CD4-positive, alpha-beta T cell (primary cell): ENCODE measurements at places on chromosomes 6 and 20.

DNA sequence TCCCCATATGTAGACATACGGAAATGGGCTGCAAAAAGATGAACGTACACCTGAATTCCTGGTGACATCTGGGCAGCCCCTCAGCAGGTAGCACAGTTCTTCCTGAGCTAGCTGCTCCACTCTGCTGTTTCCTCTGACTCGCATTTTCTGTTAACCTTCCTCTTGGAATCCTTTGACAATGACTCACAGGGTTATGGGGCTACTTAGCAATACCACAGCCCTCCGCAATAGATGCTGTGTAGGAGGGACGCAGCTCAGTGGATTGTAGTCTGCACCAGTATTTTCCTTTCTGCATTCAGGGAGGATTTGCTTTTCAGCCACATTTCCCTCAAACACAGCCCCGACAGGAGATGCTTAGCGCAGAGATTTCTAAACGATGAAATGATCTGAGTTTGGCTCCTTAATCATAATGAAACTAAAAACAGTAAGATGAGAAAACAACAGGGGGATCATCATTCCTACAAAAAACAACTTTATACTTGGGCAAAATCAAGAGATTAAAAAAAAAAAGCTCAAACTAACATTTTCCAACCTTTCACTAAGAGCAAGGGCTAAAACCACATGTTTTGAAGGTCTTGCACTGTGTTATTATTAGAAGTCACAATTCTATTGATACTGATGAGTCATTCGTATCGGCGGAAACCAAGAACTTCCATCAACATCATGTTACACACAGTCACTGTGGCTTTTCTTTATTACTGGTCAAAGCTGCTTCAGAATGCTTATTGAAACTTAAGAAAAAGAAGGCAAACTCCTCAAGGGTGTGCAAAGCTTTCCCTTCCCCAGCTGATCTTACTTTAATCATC lies 12.2 kb downstream of the BACH2 start:
- DNase-seq: peak; percentile 36

- no peak for DNase-seq
These were observed 8.1 kb upstream of the ID1 start for GRCh38 chr20:31596831-31597480.

DNA sequence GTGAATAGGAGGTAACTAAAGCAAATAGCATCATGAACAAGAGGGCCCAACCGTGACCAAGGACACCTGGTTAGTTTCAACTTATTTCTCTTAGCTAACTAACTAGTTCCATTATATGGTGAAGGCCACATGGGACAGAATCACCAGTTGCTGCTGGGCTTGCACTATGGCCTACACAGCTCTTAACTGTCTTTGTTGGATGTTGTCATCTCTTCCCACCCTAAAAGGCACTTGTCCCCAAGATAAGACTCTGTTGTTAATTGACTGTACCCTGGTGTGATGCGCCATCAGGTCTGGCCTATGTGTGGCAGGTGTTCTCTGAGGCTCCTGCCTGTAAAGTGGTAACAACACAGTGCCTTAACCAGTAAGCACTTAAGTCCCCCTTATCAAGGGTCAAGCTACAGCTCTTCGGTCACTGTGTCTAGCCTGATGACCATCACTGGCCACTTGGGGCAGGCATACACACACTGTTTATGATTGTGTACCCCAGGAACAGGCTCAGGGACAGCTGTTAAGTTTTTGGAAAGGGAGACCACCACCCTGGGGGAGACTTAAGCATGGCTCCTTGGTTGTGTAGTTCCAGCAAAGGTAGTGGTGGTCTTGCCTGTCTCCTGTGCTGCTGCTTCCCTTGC lies 51.2 kb downstream of the CHD6 start:
- no peak for DNase-seq

- no peak for DNase-seq
These were observed 276.5 kb downstream of the QKI start for GRCh38 chr6:163691049-163691448.

- no peak for DNase-seq
These were observed 709.6 kb upstream of the FLRT3 start for GRCh38 chr20:15047042-15047441.

- DNase-seq: no peak
These were observed 92.8 kb upstream of the FOXC1 start for GRCh38 chr6:1516742-1517520.

GRCh38 chr6:46320505-46320904 lies 149.7 kb upstream of the ENPP5 start:
- DNase-seq: no peak

DNA sequence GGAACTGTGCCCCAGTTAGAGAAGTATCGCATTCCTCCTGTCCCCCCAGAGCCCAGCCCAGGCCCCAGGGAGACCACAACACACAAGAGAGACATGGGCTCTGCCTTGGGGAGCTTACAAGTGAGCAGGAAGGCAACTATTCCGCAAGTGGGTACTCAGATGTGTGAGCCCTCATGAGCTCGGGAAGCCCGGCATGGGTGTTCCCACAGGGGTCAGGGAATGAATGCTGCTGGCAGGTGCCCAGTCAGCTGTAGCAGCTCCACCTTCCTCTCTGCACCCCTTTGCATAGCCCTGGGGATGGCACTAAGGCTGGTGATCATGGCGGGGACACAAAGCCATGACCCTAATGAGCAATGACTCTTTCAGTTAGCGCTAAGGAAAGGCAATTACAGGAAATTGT lies 194.1 kb downstream of the SYNDIG1 start:
- DNase-seq: no peak

DNA sequence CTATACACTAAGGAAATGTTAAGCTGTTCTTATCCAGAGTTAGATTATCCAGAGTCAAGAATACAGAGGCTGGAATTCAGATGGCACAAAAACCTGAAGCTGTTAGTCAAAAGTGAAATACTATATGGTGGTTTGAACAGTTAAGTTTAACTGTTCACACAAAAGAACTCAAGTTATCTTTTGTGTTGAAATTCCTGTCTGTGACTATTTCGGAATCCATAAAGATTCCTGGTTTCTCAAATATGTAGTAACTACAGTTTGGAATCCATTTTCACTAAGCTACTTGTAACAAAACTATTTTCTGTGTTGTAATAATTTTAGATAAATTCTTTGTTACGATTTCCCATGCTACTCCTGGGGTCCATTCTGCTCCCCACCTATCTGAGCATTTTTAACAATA lies 24.5 kb downstream of the FIG4 start:
- no peak for DNase-seq

DNA sequence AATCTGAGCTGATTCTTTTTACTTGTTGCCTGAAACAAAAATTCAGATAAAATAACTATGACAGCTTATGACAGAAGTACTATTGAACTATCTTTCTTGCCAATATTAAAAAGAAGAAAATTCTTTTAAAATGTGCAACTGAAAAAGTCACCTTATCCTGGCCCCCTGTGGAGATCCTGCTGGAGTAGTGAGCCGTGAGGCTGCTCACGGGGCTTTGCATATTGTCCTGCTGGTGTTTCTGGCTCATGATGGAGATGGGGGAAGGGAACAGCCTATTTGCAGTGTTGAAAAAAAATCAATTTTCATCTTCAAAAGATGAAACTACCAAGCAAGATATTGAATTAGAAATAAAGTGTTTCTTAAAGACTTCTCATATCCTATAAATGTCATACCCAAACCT lies 216.0 kb downstream of the SAMD5 start:
- DNase-seq: no peak

GRCh38 chr6:35359346-35359743 lies 17.0 kb downstream of the PPARD start:
- no peak for DNase-seq

DNA sequence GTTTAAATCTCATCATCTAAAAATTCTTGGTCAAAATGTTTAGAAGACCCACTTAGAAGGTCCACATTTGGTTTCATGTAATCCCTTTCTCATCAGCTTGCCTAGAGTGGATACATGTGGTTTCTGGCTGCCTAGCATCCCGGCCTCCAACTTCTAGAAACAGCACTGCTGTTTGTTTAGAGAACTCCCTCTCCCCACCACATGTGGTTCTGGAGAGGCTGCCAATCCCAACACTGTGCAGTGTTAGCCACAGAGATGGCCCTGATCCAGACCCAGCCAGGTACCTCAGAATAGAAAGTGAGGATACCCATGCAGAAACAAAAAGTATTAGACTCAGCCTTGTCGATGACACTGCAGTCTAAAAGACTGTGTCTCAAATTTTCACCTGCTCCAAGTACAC lies 241.8 kb downstream of the BCKDHB start:
- DNase-seq: no peak

GRCh38 chr6:14189074-14189473 lies 71.5 kb downstream of the CD83 start:
- no peak for DNase-seq

- no peak for DNase-seq
These were observed 8.4 kb downstream of the RBBP8NL start for GRCh38 chr20:62418709-62419487.

DNA sequence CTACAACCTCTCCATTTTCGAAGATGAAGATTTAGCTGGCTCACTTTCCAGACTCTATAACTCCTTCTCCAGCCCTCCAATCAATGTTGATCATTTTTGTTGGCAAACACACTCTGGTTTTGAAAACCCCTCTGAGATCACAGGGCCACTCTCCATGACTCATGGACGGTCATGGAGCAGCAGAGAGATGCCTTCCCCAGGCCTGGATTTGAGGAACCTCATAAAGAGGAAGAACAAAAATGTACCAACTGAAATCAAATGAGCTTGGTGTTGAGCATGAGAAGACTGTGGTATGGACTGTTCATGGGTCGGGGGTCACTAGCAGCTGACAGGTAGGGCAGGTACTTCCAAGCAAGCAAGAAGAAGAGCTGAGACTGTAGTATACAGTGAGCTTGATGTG lies 112.8 kb upstream of the INSM1 start:
- DNase-seq: no peak

DNA sequence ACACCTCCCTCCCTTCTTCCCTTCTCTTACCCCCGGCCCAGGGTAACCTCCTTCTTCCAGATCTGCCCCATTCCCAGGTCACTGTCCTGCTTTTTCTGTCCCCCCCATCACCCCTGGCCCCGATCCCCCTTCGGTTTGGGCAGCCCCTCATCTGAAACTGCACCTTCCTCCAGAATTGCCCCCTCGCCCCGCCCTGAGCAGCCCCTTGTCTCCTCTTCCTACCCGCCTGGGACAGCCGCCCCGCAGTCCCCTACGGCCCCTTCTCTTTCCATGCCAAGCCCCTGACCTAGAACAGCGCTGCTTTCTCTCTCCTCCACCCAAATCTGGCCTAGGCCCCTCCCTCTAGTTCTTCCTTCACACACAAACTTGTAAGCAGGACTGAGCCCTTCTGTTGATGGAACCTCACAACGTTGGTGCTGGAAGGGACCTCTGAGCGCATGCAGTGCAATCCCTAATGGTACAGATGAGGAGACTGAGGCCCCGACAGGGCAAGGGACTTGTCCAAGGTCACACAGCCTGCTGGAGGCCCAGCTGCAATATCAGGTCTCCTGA lies 630 bp downstream of the PPP2R5D start:
- DNase-seq: peak; percentile 35

DNA sequence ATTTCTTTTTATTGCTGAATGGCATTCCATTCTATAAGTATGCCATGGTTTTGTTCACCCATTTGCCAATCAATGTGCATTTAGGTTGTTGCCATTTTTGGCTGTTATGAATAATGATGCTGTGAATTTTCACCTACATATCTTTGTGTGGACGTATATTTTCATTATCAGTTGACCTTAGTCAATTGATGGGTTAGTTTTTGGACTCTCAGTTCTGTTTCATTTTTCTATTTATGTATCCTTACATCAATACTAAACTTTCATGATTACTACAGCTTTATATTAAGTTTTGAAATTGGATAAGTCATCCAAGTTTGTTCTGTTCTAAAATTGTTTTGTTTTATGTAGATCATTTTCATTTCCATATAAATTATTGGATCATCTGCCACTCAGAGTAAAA lies 261.9 kb upstream of the CNR1 start:
- no peak for DNase-seq

DNA sequence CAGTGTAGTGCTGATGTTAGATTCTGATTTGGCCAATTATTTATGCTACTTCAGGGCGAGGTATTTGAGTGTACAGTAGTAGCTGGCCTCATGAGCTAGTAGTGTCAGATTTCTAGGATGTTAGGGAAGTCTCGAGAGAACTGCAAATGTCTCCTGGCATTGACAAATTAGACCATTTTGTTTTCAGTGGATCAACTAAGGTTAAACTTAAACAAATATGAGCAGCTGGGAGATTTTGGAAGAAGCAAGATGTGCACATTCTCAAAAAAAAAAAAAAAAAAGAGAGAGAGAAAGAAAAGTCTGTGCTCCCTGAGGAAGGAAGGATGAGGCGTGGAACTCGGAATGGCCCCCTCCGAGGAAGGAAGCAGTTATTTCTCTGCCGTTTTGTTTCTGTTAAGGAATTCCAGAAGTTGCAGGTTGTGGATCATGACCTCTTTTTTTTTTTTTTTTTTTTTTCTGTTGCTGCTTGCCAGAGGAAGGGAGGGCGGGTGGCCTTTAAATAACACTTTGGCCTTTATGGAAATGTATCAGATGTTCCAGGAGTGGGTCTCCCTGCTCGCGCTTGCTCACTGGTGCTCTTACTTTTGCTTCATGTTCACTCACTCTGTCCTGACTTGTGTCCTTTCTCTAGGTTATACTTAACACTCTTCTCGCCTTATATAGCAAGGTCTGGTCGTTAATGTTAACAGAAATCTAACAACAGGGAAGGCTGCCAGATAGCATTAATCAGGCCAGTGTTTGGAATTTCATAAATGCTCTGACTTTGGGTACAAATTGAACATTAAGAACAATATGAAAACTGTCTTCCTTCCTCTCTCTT lies 124.4 kb downstream of the TCP11 start:
- DNase-seq: no peak

DNA sequence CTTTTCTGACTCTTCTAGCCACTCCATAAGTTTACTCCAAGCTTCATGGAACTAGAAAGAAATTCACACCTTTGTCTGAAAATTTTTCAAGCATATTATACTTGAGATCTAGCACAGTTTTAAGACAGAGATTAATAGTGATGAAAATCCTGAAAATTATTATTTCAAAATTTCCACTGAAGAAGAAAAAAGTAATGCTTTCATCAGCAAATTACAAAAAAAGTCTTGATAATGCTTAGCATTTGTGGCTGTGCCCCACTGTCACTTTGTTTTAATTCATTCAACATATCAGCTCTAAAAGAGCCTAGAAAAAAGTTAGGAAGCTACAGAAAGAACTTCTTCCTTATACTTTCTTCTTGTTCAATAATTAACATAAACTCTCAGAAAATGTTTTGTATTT lies 153.1 kb downstream of the DST start:
- no peak for DNase-seq

- DNase-seq: no peak
These were observed 18.8 kb downstream of the MAP3K4 start for GRCh38 chr6:161010418-161010817.

DNA sequence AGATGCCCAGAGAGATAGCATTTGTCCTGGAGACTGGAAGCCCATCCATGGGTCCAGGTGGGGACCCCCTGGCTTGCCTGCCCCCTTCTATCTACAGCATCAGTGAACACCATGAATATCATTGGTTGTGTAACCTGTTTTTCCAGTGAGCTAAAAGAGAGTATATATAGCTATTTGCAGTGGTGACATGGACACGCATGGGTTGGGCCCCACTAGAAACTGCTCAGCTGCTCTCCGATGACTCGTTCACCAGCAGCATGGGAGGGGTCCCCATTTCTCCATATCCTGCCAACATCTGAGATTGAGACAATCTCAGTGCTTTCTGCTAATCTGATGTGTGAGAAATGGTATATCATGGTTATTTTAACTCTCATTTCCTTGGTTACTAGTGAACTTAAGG lies 4.0 kb upstream of the ZC3H12D start:
- DNase-seq: no peak
